ENCODE measurements at places on chromosomes 2 and 18.

DNA sequence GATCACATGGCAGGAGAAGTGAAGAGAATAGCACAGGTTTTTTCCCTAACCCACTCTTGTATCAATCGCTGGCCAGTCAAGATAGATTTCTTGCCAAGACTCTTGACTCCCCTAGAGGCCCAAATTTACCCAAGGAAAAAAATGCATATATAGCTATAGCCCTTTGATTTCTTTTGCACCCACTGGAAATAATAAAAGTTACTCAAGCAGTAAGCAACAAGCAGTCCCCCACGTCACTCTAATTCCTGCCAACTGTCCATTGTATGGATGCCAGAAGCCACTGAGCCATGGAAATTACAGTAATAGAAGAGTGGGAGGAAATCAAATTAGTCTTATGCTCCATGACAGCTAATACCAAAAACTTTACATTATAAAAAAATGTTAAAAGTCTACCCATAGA, 125.3 kb upstream of the SLC39A10 start:
- no peak for DNase-seq

GRCh38 chr2:14348247-14348646, 284.3 kb upstream of the LRATD1 start:
- DNase-seq = no peak

- no peak for DNase-seq
Measured at GRCh38 chr2:238236571-238236970, 3.3 kb downstream of the HES6 start.

- DNase-seq = no peak
Measured at GRCh38 chr2:80102026-80102425, 202.5 kb downstream of the LRRTM1 start.

DNA sequence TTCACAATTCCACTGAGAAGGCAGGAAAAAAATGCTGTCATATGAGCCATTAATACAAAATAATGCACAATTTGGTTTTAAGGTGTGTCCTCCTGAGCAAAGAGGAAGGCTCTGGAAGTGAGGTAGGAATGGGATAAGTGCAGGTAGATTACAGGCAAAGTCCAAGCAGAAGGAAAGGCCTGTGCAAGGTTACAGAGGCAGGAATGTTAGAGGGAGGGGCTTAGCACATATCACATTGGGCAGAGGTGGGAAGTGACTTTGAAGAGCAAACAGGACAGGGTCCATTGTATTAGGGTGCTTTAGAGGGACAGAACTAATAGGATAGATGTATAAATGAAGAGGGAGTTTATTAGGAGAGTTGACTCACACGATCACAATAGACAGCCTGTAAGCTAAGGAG, 14.7 kb upstream of the CLIP4 start:
- no peak for DNase-seq

GRCh38 chr2:238415893-238416292, 10.8 kb upstream of the ASB1 start:
- no peak for DNase-seq

DNA sequence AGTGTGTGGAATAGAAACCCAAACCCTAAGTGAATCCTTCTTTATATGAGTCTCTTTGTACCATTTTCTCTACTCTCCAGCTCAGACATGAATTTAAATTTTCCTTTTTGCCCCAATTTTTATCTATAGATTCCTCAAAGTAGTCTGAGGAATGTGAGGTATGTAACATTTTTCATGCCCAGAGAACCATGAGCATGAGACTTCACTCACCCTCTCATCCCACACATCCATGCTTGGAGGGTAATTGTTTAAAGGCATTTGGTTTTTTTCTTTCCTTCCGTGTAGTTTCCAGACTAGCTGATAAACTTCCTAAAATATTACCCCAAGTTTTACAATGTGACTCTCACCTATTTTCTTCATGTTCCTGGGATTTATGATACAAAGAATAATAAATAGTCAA, 2056.8 kb upstream of the CELF4 start:
- no peak for DNase-seq

DNA sequence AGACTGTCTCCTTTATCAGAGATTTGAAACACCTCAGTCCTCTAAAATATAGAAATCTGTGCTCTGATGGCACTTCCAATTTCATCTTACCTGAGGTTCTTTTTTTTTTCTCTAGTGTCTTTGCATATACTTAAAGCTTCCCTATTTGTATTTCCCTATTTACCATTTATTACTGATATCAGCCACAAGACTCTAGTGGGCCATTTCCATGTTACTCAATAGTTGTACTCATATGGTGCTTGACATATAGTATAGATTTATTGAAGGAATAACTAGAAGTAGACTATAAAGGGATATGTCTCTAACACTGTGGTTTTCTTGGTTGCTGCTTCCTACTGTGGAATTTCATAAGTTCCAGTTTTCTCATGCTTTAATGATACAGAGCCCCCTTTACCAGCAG, 3.0 kb downstream of the RBM45 start:
- DNase-seq = no peak

GRCh38 chr2:9675415-9676351, 44.9 kb upstream of the YWHAQ start:
- DNase-seq = no peak

- no peak for DNase-seq
Measured at GRCh38 chr2:178819992-178820391, 12.8 kb upstream of the TTN start.

- DNase-seq = peak; percentile 56
Measured at GRCh38 chr2:66495788-66496640, 61.1 kb downstream of the MEIS1 start.

DNA sequence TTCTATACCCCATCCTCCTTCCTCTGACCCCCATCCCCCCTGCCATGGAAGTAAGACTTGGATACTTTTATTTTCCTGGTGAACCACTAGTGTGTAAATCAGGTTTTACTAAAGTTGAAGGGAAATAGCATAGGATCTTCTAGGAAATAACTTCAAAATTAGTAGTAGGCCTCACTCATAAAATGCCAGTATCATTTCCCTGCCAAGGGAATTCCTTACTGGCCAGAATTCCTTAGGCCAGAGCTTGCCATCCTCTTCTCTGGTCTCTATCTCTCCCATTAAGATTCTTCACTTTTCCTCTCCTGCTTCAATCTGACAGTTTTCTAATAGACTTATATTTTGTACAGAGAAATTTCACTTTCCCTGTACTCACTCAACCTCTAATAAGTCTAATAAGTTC, 322.8 kb upstream of the TANK start:
- DNase-seq = no peak

DNA sequence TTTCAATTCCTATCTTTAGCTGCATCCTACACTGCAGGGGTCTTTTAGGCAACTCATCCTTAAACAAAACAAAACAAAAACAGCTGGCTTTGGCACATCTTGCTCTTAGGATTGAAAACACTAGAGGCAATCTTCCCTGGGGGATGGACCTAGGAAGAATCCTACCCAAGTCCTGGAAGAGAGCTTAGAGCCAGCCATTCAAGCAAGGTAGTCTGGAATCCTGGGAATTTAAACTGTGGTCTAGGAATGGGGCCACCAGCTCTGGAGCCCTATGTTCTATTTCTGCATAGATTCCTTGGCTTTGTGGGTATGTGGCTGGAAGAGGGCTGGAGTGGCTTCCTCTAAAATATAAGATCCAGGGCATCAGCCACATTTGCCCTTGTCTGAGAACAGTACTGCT, 27.7 kb downstream of the MYL1 start:
- DNase-seq = no peak

- DNase-seq = no peak
Measured at GRCh38 chr2:120590841-120591240, 144.8 kb upstream of the GLI2 start.

DNA sequence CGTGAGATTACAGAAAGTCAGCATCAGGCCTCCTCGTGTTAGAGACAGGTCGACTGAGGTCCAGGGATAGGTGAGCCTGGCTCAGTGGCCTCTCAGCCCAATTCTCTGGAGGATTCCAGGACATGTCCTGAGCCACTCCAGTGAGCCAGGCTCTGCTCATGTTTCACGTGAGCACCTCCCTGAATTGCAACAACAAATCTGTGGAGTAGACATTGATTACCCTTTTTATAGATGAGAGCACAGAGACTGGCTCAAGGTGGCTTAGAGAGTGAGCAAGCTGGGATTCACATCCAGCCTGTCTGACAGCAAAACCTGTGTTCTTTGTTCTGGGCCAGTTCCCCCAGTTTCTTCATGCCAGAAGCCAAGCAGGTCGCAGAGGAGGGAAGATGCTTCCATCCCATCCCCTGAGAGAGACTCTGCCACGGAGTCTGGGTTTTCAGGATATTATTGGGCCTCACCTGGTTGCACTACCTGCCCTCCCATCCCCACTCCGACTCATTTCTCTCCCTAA, 46.4 kb downstream of the HS1BP3 start:
- no peak for DNase-seq

- no peak for DNase-seq
Measured at GRCh38 chr2:113857464-113857863, 32.4 kb upstream of the ACTR3 start.

DNA sequence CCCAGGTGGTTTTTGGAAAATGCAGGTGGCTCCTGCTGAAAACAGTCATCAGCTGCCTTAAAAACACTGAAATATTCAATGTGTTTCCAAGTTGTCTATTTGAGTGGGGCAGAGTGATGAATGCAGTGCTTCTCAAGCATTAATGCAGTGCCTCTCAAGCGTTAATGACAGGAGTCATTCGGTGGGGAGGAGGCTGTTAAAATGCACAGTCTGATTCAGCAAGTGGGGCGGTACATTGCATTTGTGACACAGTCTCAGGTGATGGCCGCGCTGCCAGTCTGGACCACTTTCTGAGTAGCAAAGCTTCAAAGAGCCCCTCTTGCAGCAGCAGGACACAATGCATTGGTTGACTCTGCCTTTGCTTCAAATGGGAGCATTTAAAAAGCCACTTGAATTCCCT, 231.4 kb upstream of the RGPD4 start:
- no peak for DNase-seq

- no peak for DNase-seq
Measured at GRCh38 chr2:3424171-3424795, 44.8 kb downstream of the TRAPPC12 start.

DNA sequence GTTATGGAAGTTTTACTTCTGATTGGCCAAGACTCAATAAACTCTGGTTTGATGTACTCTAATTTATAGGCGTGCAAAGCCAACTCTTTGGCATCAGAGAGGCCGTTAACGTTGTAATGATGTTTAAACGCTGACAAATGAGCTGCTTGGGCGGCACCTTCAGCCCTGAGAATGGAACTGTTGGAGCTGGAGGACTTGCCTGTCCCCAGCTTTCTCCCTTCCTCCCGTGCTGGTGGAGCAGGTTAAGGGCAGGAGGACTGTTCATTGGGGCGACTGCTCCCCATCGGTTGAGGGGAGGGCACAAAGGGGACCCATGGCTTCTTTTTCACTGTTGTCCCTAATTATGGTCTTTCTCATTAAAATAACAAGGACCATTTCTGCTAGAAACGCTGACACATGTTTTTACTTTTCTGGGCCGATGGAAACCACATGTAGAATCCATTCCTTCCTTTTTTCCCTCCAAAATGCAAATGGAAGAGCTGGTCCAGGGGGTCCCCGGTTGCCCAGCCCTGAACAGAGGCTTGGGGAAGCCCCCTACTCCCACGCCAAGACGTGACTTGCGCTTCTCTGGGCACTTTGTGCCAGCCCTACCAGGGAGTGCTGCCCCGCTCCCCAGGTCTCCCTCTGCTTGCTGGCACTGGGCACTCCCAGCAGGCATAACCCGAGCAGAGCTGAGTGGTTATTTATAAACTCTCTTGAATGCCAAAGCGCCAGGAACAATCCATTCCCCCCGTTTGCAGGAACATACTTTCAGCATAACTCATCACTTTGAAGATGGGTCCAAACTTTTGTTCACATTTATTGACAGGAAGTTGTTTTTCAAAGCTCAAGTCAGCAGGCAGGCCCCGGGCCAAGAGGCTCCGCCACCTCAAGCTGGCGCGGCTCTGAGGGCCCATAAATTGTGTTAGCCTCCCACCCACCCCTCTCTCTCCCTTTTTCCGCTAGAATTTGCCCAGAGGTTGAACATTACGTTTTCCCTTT, 170.1 kb downstream of the ASB1 start:
- DNase-seq = peak; percentile 61

DNA sequence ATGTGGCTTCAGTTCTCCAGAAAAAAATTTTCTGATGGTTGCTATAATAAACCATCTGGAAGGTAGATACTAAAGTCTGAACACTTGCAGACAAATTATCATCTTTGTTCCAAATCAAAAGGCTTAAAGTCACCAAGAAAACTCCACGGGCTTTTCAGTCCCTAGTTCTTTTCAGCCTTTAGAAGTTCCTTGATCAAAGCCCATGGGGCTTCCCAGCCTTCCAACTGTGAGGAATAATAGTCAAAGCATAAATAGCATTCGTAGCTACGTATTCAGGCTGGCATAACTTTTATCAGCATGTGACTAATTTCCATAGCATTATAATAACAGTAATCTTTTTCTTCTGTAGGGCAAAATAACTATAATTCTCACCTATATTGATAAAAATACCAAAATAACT, 13.9 kb downstream of the SCG2 start:
- DNase-seq = no peak

DNA sequence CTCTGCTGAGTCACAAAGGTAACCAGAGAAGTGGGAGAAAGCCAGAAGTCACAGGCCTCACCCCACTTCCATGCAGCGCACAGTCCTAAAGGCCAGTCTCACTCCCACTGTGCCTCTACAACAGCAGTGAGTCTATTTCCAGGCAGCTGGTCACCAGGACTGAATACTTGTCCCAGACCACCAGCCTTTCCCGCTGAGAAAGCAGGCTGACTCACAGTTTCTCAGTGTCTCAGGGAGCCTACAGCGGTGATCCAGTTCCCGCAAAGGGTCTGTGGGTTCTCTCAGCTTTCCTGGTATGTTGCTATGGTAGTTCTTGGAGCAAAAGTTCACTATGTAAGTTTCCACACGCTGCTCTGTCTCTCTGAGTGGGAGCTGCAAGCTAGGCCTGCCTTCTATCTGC, 622.5 kb downstream of the RNF144A start:
- DNase-seq = no peak

DNA sequence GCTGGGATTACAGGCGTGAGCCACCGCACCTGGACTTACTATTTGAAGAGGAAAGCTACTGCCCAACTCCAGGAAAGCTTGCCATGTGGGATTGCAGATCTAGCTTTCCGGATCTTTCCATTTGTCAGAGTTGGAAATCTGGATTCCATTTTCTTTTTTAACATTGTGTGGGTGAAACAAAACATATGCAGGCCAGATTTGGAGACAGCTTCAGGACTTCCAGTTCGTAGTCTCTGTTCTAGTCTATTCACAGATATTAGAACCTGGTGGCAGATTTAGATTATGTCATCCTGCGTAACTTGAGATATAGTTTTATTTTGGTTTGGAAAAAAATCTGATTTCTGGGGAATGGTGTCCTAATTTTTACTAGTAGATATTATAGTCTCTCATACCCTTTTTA, 70.5 kb downstream of the ZNF236 start:
- no peak for DNase-seq

GRCh38 chr2:226600184-226600583, 199.4 kb downstream of the IRS1 start:
- no peak for DNase-seq

All from LNCaP clone FGC (cell line).